Fibroblast of skin of back (primary cell): ENCODE measurements at places on chromosomes 12 and 14.

- DNase-seq: no peak
These were observed 199.3 kb downstream of the SLC41A2 start for GRCh38 chr12:104758771-104759170.

GRCh38 chr12:58248599-58248998 is 307.2 kb downstream of the ATP23 start:
- DNase-seq: no peak

DNA sequence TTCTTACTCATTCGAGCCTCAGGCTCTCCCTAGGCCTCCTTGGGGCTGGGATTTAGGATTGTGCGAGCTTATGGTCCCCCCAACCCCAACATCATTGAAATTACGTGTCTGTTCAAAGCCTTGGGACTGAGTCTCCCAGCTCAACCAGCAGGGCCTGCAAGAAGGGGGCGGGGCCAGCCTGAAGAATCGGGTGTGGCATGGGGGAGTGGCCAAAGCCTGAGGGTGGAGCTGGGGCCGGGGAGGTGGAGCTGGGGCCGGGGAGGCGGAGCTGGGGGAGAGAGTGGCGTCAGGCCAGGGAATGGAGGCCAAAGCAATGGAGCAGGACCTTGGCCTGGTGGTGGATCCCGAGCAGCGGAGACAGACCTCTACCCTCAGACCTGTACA is 24.3 kb upstream of the HSPB8 start:
- no peak for DNase-seq

GRCh38 chr14:87278415-87278814 is 714.6 kb downstream of the GALC start:
- no peak for DNase-seq

- no peak for DNase-seq
These were observed 428.1 kb upstream of the PDE3A start for GRCh38 chr12:19940267-19940666.

DNA sequence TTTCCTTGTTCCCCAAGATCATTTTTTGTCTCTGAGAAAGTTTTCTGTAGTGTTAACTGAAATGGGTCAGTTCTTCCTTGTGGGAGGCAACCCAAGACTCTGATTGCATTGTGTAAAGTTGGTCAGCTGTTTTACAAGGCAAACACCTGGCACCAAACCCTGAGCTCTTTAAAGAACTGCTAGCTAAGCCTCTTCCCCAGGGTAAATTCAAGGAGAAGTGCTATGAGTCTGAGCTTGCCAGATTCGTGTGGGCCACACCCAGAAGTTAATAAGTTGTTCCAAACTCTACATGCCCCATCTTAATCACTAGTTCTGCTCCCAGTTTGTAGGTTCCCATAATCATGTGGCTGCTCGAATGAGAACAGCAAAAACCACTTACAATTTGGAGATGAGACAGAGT is 214.5 kb downstream of the BTG1 start:
- DNase-seq: no peak

DNA sequence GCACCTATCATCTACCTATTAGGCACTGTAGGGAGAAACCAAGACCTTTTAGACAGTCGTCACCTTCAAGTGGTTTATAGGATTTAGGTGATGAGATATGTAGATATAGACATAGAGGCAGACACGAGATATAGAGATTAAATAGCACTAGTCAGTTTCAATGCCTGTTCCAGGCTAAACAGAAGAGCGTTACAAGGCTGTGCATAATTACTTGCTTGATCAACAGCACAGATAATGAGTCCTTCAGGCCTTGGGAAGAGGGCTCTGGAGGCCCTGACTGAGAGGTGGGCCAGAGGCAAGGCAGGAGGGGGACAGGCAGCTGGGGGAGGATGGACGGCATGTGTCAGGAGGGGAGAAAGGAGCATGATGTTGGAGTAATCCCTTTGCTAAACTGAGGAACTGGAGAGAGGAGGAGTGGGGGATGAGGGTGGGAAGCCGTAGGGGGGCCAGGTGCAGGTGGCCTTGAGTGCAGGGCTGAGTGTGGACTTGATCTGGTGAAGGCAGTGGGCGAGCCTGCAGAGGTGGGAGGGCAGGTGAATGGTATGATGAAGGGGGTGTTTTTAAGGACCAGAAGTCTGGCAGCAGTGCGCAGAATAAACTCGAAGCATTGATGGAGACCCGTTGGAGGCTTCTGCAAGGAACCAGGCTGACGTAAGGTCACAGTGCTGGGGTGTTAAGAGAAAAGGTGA is 43.9 kb upstream of the ATP23 start:
- DNase-seq: no peak

- no peak for DNase-seq
These were observed 31.9 kb downstream of the KNTC1 start for GRCh38 chr12:122558745-122559641.

DNA sequence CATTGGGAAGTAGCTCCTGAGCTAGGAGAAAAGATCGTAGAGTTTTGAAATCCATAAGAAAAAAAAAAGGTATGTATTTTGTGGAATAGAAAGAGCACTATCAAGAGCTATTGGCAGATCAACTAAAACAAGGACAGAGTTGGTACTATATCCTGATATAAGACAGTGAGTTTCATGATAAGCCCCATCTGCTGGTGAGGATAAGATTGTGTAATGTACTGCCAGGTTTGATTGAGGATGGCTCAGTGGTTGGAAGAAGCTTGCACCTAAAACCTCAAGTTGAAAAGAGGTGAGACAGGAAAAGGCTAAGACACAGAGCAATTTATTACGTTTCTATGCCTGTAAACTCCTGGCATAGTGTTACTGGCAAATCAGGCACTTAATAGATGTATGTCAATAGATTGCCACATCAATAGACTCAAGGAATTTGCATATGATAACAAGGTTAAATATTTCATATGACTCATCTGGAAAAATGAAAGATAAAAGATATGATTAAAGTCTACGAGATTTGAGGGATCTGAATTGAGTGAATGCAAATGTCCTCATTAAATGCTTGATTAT is 525.6 kb downstream of the FLRT2 start:
- peak; percentile 7 for DNase-seq

- DNase-seq: peak; percentile 24
These were observed 8.5 kb upstream of the ASCL1 start for GRCh38 chr12:102948941-102949352.

GRCh38 chr12:66288121-66288520 is 14.2 kb upstream of the HELB start:
- DNase-seq: no peak

DNA sequence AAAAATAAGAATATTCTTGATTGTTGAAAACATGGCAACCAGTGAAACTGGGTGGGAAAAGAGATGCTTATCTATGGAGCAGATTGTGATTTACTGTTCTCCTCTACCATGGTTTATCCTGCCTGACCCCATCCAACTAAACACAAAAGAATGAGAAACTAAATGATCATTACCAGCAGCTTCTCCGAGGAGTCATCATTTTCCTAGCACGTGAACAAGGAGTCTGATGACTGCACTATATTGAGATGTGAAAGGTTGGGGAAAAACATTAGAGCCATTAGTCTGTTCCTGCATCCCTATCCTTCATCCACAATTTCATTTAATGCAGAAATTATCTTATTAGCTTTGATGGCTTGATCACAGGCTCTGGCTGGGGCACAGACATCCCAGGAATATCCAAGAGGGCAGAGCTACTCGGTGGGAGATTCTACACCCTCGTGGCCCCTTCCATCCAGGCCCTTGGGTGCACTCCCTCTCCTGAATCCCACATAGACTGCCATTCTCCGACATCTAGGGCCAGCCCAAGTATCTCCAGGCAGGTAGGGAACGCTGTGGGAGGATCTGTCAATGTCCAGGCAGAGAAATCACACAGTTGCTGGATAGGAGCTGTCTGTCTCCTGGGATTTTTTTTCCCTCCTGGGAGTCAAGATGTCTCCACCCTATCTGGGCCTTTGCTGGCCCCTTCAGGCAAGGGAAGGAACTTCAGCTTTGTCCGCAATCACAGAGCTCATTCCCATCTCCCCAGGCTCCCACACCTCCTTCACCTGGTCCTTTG is 43.3 kb upstream of the DHRS4 start:
- DNase-seq: peak; percentile 55

DNA sequence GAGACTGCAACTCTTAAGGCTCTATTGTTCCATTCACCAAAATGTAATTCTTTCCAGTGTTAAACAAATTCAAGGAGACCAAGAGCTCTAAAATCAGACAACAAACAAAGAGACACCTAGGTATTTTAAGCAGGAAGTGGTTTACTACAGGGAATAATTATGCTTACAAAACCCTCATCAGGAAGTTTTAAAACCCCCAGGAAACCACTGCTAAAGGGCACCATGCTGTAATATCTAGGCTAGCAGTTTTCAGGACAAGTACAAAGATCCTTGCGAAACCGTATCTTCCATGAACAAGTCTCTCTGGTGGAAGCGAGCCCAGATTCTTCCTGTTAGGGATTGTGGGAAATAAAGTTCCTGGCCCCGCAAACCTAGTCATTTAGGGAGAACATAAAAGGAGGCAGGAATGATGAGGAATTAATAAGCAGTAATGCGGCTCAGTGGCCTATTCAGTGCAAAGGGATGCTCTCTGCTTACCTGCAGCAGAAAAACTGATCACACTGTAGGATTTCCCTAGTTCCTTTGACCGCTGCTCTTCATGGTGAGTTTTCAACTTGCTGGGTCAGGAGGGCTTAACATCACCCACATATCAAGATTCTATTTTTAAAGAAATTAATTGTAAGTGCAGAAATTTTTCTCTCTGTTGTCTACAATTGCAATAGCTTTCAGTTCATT is 42.8 kb downstream of the ACSM4 start:
- no peak for DNase-seq

DNA sequence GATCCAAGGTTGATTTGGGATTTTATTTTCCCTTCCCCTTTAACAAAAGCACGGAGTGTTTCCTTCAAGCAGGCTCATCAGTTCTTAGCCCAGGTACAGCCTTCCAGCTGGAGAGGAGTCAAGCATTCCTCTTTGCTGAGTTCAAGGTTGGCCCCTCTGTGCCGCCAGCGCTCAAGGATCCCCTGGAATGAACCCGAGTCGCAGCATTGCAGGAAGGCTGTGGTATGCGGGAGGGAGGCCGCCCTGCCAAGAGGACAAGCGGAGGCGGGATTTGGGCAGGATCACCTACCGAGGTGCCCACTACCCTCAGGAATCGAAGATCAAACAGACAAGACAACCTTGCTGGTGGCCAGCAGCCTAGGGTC is 53.9 kb upstream of the NCOR2 start:
- DNase-seq: no peak

- peak; percentile 47 for DNase-seq
These were observed 56.5 kb upstream of the CDKL1 start for GRCh38 chr14:50452979-50453705.

DNA sequence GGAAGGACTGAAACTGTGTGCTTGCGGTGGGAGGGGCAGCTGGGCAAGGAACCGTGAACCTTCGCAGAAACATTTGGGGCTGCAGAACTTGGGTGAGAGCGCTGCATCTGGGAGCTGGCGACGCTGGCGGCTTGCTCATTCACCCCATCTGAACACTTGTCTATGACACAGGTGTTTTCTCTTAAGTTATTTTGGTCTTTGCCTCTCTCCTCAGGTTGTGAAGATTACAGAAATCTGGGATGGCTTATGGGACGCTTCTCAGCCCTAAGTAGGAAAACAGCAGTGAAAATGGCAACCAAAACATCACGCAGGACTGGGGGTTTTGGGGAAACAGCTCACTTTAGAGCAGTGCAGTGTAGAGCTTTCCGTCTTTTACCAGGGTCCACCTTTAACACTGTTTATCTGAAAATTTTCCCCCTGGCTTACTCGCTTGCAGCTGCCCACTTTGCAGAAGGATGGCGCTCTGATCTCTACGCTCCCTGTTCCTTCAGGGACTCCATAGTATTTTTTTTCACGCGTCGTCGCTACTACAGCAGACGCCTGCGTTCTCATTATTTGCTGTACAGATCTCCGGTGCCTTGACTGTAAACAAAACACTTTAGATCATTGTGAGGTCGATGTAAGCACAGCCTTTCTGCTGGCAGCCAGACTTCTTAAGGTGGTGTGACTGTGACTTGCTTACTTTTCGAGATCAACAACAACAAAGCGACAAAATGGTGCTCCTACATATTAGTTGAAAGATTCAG is 2.7 kb upstream of the CDKN1B start:
- peak; percentile 29 for DNase-seq

DNA sequence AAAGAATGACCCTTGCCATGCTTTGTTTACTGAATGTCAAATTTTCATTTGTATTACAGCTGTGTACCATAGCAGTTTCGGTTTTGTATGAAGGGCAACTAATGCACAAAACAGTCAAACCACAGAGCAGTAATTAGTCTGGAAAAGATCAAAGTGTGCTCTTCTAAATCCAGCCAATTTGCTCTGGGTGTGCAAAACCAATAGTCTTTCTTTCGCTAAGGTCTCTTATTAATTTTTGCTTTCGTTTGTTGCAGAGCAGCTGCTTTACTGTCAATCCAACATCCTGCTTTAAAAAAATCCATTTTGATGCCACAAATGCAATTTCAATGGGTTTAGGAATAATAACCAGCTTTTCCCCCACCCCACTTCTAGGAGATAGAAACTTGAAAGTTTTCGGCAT is 114.2 kb downstream of the BRMS1L start:
- DNase-seq: no peak

- no peak for DNase-seq
These were observed 8.5 kb downstream of the IFI27 start for GRCh38 chr14:94119071-94119470.

- DNase-seq: no peak
These were observed 10.8 kb upstream of the TEX22 start for GRCh38 chr14:105387530-105387922.

DNA sequence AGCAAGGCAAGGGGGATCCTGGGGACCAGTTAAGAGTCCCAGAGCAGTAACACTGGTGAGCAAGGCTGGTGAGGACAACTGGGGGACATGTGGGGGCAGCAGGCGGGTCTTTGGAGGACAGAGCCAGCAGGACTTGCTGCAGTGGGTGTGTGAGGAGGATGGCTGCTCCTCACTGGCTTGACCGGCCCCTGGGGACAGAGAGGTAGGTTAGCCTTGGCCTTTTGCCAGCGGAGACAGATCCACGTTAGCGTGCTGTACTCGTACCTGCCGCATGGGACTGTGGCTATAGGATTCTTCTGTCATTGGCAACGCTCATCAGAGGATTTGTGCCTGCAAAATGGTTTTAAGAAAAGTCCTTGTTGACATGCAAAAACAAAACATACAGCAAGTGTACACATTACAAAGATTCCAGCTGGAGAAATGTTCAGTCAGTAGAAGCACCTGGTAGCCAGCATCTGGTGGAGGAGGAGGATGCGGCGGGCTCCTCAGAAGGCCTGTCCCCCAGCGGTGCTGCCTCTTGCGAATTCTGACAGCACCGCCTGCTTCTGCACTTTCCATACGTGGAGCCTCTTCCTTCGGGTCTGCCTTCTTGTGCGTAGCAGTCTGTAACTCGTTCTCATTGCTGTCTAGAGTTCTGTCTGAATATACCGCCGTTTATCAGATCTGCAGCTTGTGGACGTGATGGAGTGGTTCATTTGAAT is 91.3 kb downstream of the EP400 start:
- no peak for DNase-seq
